Fibroblast of skin of abdomen (primary cell): ENCODE measurements at places on chromosomes 4 and X.
A peak's percentile ranks its signal among the peaks of the same experiment; 100 is the strongest.

DNA sequence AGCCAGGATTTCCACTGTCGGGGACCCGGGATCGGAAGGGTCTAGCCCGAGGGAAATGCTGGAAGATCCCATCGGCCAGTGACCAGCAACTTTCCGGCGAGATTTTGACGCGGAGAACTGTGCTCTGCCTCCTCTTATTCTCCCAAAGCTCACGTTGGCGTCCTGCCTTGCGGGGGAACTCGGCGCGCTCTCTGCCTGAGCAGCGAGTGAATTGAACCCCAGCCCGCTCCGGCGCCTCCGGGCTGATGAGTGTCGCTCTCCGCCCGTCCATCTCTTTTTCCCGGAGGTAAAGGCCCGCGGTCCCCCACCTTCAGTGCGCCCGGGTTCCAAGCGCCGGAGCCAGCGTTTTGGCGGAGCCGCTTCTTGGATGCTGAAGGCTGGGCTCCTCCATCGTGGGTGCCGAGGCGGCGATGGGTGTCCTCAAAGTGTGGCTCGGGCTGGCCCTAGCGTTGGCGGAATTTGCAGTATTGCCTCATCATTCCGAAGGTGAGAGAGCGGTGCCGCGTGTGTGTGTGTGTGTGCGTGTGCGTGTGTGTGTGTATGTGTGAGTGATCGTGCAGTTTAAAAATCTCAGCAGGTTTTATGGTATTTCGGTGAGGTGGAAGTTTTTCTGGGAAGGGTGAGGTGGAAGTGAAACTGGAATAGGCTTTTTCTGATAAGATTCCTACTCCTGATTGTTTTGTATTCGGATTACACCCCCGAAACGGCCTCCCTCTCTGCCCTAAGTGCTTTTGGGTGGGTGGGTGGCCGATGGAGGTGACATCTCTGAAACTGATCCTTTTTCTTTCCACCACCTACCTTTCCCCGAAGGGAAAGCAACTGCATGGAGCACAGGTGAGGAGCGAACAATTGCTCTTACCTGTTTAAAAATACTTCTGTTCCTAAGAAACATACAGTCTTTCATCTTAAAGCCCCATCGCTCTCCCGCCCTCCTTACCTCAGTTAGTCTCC lies 752 bp downstream of the FRAS1 start:
- DNase-seq, result peak; percentile 49

- no peak for DNase-seq
Measured at GRCh38 chrX:53422861-53423306, at the start of gene RIBC1. RIBC1 (plus strand) TSS chrX:53422873; CDS start chrX:53426277, 3,404 bp downstream.

GRCh38 chr4:153418558-153418957 lies 47.6 kb upstream of the TMEM131L start:
- DNase-seq, result peak; percentile 42

- no peak for DNase-seq
Measured at GRCh38 chrX:154827194-154828015, 7.1 kb downstream of the SMIM9 start.

DNA sequence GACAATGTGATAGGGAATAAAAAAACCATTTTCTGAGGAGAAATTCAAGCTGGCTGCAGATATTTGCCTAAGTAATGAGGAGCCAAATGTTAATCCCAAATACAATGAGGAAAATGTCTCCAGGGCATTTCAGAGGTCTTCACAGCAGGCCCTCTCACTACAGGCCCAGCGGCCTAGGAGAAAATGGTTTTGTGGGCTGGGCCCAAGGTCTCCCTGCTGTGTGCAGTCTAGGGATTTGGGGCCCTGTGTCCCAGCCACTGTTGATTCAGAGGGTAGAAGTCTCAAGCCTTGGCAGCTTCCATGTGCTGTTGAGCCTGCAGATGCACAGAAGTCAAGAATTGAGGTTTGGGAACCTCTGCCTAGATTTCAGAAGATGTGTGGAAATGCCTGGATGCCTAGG lies 778.7 kb downstream of the CENPC start:
- DNase-seq, result no peak

DNA sequence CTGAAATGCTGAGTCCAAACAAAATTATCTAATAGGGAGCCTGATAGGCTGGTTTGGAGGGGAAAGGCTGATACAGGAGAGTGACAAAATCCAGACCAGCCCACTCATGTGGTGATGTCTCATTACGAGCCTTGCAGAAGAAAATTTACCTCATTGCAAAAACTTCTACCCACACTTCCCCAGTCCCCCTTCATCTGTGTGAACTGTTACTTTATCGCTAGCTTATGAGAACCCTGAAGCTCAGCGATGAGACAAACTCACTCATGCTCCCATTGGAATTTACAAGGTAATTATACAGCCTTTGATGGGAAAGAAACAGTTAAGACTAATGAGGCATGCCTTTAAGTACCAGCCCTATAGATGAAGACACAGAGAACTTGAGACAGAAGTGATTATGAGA lies 76.1 kb downstream of the ARHGAP6 start:
- DNase-seq, result no peak

GRCh38 chrX:106168107-106168506 lies at the start of gene PWWP3B:
PWWP3B (plus strand) TSS chrX:106168305; CDS start chrX:106205433, 37,128 bp downstream.
- DNase-seq, result peak; percentile 26

- DNase-seq, result no peak
Measured at GRCh38 chrX:103585411-103586313, at the start of gene TCEAL4. TCEAL4 (plus strand) TSS chrX:103585515; CDS start chrX:103586676, 1,161 bp downstream.

DNA sequence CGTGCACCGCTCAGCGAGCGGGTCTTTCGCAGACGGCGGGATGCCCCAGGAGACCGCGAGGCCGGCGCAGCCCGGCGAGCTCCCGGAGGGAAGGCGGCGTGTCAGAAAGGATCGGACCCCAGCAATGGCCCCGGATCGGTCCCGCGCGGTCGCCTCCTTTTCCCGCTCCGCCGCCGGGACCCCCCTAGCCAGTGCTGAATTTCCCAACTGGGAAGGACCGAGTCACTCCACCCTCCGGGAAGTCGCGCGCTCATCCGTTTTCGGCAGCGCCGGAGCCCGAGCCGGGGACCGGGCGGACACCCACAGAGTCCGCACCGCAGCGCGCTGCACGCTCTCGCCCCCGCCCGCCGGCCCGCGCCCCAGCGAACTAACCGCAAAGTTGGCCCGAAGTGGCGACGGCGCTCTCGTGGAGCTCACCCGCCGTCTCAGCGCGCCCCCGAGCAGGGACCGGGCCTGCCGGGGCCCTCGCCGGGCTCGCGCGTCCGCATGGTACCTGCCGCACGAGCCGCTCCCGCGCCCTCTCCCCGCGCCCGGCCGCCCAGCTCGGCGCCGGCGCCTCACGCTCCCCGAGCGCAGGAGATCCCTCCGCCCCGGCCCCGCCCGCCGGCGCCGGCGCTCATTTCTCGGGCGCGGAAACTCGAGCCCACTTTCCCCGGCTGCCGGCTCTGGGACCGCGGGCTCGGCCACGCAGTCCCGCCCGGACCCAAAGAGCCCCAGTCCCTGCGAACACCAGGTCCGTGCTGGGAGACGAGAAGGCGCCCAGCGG lies at the start of gene FAT1:
Gene FAT1, minus strand, starts transcription at position 565 of the 766 bp plus-strand sequence. CDS start 14,029 bp downstream, outside the sequence.
- DNase-seq, result peak; percentile 88

DNA sequence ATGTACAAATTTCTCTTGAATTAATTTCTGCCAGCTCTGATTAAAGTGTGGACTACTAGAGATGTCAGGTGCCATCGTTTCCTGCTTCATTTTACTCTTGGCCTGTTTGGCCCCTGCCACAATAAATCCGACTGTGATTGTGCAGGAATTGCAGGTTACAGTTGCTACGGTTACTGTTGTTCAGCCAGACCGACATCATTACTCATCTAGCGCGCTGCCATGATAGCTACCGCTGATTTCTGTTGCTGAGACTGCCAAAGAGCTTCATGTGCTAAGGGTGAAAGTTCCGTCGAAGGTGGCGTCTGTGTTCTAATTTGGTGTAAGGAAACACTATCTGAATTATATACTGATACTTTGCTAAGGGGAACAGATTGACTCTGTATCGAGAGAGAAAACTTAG lies 22.1 kb downstream of the SLIT2 start:
- DNase-seq, result no peak

- DNase-seq, result peak; percentile 31
Measured at GRCh38 chrX:26672571-26672970, 456.6 kb downstream of the MAGEB5 start.

DNA sequence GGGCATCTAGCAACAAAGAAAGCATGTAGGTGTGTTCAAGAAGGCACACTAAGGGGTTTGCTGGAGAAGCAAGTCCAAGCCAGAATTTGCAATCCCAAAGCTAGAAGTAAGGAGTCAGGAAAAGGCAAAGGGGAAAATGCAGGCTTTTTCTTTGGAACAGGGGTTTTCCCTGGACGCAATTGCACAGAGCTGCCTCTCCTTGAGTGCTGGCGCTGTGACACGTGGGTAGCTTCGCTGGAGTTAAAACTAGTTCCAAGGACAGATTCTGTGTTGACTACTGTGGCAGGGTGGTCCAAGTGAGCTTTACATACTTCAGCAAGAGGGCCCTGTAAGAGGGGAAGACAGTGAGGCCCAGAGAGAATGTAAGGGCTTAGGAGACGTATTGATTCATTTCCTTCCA lies 277.1 kb downstream of the ADGRA3 start:
- DNase-seq, result no peak

DNA sequence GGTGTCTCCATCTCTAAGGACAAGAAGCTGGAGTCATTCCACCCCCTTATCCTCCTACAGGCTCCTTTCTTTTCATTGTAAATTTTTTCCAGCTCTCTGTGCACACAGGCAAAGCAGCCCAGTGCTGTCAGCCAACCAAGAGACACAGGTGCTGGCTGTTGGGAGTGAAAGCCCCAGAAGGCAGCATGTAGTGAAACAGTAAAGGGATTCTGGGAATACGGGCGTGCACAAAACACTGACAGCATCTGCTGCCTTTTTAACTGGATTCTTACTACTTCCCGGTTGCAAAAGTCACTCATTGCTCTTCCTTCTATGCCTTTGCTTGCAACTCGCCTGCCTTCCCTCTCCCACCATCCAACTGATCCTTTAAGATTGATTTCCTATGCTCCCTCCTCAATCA lies 208.6 kb upstream of the PRPS2 start:
- no peak for DNase-seq

DNA sequence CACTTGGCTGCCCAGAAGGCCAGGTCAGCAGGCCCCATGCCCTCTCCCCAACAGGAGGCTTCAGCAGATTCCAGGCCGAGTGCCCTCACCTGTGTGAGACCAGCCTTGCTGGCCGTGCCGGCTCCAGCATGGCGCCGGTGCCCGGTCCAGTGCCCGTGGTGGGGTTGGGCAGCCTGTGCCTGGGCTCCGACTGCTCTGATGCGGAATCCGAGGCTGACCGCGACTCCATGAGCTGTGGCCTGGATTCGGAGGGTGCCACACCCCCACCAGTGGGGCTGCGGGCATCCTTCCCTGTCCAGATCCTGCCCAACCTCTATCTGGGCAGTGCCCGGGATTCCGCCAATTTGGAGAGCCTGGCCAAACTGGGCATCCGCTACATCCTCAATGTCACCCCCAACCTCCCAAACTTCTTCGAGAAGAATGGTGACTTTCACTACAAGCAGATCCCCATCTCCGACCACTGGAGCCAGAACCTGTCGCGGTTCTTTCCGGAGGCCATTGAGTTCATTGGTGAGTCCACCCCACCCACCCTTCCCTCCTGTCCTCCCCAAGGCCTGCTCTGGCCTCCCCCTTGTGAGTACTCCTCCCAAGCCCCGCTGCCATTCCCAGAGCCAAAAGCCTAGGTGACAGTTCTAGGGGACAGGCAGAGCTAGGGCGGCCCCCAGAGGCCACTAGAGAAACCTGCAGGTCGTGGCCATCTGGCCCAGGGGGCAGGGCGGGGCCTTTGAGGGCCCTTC lies 2.3 kb downstream of the DUSP9 start:
- no peak for DNase-seq

- DNase-seq, result peak; percentile 58
Measured at GRCh38 chrX:13747836-13748235, 13.3 kb downstream of the OFD1 start.

DNA sequence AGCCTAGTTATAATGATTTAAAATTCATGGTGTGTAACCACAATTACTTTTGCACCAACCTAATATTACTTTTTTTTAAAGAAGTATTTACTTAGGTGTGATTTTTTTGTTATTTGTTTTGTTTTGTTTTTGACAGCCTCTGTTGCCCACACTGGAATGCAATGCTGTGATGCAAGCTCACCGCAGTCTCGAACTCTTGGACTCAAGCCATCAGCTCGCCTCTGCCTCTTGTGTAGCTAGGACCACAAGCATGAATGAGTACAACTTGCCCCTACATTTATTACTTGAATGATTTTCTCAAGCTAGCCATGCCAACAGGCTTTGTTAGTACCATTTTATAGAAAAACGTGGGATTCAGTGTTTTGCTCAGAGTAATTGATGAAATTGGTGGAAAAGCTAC lies 488.8 kb upstream of the CPEB2 start:
- DNase-seq, result no peak

DNA sequence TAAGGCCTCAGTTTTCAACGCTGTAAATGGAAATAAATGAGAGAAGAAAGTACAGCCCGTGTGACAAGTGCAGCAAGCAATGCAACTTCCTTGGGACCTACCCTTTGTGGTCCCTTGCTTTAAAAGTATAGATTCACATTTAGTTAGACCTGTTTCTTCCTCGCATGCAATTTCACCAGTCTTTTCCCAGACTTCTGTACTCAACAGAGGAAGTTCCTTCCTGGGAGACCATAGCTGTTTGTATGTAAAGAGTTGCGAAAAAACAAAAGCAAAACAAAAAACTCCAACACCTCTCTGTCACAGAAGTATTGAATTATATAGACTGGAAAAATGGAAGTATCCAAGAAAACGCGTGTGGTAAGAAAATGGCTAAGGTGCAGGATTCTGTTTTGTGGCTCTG lies 1.1 kb upstream of the IRF2 start:
- no peak for DNase-seq

- no peak for DNase-seq
Measured at GRCh38 chr4:6991249-6991648, 51.9 kb upstream of the TADA2B start.

- no peak for DNase-seq
Measured at GRCh38 chrX:153968754-153969124, 2.9 kb downstream of the HCFC1 start.

- no peak for DNase-seq
Measured at GRCh38 chrX:39835776-39836175, 262.0 kb downstream of the BCOR start.

GRCh38 chrX:54695816-54696487 lies 102.1 kb downstream of the ITIH6 start:
- no peak for DNase-seq

DNA sequence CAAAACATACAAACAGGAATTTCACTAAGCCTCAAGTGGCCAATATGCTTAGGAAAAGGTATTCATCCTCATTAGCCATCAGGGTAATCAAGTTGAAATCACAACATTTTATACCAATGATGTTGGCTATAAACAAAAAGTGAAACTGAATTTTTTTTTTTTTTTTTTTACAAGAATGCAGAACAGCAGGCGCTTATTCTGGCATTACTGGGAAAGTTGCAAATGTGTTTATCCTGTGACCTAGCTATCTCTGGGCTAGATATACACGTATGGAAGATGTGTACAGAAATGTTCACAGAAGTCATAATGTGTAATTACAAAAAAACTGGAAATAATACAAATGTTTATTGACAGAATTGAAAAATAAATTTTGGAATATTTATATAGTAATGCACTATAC lies 1430.4 kb upstream of the TENM3 start:
- no peak for DNase-seq

DNA sequence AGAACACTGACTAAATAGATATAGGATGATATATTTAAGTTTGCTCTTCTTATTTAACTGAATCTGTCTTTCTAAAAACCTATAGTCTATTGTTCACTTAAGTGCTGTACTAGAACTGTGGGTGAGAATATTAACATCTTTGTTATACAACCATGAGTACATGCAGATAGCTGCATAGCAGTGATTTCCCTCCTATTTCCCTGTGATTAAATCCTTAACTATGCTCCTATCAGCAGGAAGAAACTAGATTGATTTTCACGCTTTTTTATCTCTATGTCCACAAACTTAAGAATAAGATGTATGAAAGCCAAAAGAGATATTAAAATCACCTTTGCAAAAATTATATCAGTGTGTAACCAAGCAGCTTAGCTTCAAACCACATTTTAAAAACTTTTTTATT lies 11.3 kb upstream of the UGT2A3 start:
- no peak for DNase-seq
